Kidney capillary endothelial cell (primary cell): ENCODE measurements at places on chromosomes 13 and 19.

GRCh38 chr19:16514383-16515019 lies 18.3 kb downstream of the C19orf44 start:
- DNase-seq = no peak

DNA sequence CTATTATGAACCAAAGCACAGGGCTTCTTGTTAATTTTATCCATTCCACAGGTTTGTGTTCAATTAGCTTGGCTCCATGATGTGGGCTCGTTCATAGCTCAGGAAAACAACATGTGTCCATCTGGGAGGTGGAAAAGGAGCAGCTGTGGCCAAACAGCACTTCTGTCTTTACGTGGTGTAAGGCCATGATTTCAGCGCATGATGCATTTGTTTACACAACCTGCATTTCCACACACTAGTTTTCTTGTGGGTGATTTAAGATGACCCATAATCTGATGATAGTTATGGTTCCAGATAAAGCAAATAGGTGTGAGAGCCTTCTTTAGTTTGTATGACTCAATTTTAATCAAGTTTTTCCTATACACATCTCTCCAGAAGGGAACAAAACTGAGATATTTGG lies 101.7 kb downstream of the TNFRSF19 start:
- no peak for DNase-seq

GRCh38 chr13:46571189-46571908 lies 18.4 kb downstream of the LRCH1 start:
- no peak for DNase-seq

DNA sequence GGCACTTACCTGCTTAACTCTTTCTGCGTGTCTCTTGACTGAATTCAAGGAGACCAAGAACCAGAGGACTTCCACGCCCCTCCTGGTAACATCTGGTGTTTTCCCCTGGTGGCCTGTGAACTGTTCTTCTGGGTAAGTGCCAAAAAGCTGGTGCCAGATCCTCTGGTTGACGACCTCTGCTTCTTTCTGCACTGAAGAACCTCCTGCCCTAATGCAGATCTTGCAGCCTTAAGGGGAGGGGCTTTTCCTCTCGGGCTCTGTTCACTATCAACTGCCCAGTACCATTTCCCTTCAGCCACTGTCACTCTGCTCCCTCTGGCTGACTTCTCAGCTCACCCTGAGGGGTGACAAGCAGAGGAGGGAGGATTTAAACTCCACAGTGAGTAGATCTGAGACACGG lies 6.1 kb upstream of the ERVV-1 start:
- no peak for DNase-seq

DNA sequence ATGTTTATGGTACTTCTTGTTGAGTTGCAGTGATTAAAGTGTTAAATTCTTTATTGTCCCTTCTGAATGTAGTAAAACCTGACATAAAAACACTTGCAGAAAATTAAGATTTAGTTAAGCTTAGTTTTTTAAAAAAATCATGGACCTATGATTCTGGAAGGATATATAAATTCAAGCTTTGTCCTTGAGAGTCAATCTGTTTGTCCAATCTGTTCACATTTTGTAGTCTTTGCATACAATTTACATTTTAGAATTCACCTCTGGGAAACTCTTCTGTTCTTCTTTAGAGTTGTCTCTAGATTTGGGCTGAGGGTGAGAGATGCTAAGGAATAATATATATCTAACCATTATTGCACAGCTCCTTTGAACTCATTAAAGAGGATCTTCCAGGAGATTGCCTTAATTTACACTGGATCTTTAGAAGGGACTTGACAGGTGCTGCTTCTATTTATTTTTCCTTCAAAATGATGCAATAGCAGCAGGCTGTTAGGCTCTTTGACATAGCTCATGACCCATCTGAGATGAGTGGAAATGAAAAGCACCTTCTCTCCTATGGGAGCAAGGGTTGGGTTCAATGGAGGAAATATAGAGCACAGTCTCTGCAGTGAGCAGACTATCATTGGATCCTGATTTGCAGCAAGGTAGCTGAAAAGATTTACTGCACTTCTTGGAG lies 433.9 kb downstream of the GPC6 start:
- DNase-seq = no peak
